ENCODE measurements at places on chromosomes 2 and 18.

- no peak for DNase-seq
- H3K27me3 ChIP-seq, result peaks cover 90% of the 10 kb centered on the region
- no peaks in the 10 kb centered on the region for H3K36me3 ChIP-seq
- no peak overlapping the region for H3K27ac ChIP-seq
- no peaks in the 10 kb centered on the region for H3K4me1 ChIP-seq
Observed at GRCh38 chr2:176560296-176560695, 291.1 kb downstream of the MTX2 start.

- no peak overlapping the region for H3K4me3 ChIP-seq
- H3K4me1 ChIP-seq, result peaks cover 15% of the 10 kb centered on the region
- H3K27me3 ChIP-seq, result no peaks in the 10 kb centered on the region
- H3K36me3 ChIP-seq, result peaks cover 9% of the 10 kb centered on the region
- DNase-seq, result no peak
- H3K27ac ChIP-seq, result no peak overlapping the region
Observed at GRCh38 chr2:37223131-37223530, 8.3 kb downstream of the CEBPZ start.

GRCh38 chr2:119283873-119284331 lies 60.3 kb downstream of the STEAP3 start:
- no peaks in the 10 kb centered on the region for H3K36me3 ChIP-seq
- no peak overlapping the region for H3K27ac ChIP-seq
- no peaks in the 10 kb centered on the region for H3K27me3 ChIP-seq
- no peaks in the 10 kb centered on the region for H3K4me1 ChIP-seq

GRCh38 chr2:17163638-17164037 lies 354.6 kb downstream of the RAD51AP2 start:
- no peak for DNase-seq
- H3K27me3 ChIP-seq, result peaks cover 4% of the 10 kb centered on the region
- H3K4me1 ChIP-seq, result no peaks in the 10 kb centered on the region
- H3K36me3 ChIP-seq, result no peaks in the 10 kb centered on the region
- no peak overlapping the region for H3K27ac ChIP-seq
- no peak overlapping the region for H3K4me3 ChIP-seq

DNA sequence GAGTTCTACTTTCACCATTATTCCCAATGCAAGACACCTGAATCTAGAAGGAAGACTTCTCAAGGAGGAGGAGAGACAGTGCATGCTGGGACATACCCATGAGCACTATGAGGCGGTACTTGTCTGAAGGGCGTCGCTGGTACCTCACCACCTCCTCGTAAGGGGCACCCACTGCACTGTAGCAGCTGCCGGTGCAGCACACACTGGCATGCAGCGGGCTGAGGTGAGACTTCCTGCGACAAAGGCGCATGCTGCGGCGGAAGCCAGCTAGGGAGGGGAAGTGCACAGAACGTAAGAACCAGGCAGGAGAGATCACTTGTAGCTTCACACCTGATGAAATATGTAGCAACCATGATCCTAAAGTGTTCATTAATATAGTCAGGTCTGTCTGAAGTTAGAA lies 12.8 kb upstream of the TMEM237 start:
- H3K4me1 ChIP-seq, result no peaks in the 10 kb centered on the region
- no peaks in the 10 kb centered on the region for H3K36me3 ChIP-seq
- no peak for DNase-seq
- no peak overlapping the region for H3K4me3 ChIP-seq
- no peak overlapping the region for H3K27ac ChIP-seq

All from neural crest cell (in vitro differentiated cells).